ENCODE measurements at places on chromosomes 11 and 22. TPM values are rescaled to one million over a fixed set of nuclear protein-coding genes. Genes with fewer than 3 reads are reported as not detected.

The SCT gene
- total RNA-seq, result not detected

The PDGFB gene
- 4.2 TPM for total RNA-seq

The IFITM10 gene
- 1.6 TPM for total RNA-seq

The RAG2 gene
- total RNA-seq, result not detected
